ENCODE measurements at places on chromosomes 3 and 15.

DNA sequence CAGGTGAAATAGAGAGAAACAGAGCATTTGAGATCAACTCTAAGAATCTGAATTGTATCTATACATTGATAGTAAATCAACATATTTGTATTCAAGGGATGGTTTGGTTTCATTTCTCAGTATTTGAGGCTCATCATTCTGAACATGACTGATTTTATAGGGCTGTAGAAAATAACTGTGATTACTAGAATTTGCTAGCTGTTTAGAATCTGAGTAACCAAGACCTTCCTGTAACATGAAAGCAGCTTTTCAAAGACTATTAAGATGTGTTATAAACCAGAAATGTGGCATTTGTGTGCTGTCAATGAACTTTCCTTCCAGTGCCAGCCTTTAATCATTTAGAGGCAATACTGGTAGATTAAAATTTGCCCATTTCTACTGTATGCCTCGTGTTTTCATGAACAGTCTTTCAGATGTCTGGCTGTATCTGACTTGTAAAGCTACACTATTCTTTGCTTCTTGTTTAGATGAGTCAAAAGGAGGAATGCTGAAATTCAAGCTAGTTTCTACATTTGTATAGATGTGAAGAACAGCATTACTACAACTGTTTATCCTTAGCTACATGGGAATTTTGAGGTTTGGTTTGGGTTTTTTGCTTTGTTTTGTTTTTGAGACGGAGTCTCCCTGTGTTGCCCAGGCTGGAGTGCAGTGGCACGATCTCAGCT lies 137.3 kb upstream of the BHLHE40 start:
- DNase-seq, result no peak

GRCh38 chr3:29080967-29081366 lies 199.9 kb upstream of the RBMS3 start:
- no peak for DNase-seq

DNA sequence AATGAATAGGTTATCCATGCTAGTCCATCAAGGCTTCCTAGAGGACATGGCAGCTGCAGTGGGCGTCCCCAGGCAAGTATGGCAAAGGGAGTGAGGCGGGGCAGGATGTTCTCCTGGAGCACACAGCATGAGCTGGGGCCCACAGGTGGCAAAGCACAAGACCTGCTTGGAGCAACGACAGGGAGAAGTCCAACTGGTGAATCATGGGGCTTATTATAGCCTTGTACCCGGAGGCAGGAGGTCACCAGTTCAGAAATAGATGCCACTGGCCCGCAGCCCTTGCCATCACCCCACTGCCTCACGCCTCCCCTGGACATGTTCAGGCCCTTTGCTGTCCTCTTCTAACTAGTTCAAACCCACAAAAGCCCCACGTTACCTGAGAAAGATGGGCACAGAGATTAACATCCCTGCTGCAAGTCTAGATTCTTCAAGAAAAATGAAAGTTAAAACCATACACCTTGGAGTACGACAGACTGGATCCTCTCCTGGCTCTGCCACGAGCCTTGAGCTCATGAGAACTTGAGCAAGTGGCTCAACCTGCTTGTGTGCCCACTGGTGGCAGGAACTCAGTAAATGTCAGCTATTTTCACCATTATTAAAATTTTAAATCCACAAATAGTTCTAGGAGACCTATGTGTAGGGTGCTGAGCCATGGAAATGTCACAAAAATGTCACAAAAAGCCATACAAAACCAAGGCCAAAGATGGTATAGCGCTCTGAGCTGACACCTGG lies 1.8 kb upstream of the SRGAP3 start:
- no peak for DNase-seq

- no peak for DNase-seq
Measured at GRCh38 chr3:64301476-64301875, 76.2 kb upstream of the PRICKLE2 start.

DNA sequence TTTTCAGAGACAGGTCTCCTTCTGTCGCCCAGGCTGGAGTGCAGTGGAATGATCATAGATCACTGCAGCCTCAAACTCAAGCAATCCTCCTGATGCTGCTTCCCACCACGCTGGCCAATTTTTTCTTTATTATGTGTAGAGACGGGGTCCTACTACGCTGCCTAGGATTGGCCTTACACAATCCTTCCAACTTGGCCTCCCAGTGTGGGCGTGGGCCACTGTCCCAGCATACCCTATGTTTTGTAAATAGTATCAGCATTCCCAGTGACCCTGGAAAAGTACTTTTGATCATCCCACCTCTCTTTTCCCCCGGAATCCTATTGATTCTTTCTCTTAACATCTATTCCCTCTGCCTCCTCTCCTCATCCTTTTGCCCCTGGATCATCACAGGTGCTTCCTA lies 36.9 kb downstream of the SLC28A2 start:
- DNase-seq, result no peak

DNA sequence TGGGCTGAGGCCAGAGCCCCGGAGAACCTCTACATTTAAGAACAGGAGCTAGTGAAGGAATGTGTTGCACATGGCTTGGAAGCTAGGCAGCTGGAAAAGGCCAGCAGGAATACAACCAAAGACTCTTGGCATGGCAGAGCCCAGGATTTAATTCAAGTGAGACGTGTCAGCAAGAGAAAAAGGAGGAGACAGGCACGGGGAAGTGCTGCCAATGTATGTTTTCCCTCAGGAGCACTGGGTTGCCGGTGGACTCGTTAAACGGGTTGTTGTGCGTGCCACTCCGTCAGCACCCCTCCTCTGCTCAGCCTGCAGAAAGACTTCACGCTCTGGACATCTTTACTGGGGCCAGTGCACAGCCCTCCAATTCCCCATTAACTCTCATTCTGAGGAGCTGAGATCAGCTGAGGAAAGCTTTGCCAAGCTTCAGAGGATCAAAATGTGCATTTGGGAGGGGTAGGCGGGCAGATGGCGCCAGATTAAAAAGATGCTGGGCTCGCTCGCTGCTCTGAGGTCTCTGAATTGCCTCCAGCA lies 103.7 kb downstream of the PDZRN3 start:
- DNase-seq, result no peak

DNA sequence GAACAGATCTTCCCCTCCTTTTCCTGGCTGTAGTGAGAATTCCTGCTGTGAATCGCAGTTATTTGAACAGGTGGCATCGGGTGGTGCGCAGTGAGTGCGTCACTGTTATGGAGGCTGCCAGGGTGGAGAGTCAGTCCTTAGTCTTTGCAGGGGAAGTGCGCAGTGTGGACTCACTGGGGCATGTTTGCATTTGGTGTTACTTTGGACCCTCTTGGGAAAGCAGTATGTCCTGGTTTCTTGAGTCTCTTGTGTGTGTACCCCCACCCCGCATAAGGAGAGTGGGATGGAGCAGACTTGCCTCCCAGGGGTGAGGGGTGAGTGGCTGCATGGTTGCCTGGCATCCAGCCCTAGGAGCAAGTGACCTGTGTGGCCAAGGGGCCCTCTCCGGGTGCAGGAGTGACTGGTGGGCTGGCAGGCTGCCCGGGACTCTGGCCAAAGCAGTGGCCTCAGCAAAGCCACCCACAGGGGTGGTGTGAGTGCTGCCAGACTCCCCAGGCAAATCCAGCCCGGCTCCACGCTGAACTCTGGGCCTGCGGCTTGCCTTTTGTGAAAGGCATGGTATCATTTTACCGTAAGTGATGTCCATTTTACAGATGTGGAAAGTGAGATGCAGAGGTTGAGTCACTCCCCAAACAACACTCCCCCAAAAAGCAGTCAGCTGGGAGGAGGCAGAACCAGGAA lies 46.4 kb downstream of the DNASE1L3 start:
- DNase-seq, result no peak
